T-helper 1 cell (primary cell): ENCODE measurements at places on chromosomes 2 and 18.

DNA sequence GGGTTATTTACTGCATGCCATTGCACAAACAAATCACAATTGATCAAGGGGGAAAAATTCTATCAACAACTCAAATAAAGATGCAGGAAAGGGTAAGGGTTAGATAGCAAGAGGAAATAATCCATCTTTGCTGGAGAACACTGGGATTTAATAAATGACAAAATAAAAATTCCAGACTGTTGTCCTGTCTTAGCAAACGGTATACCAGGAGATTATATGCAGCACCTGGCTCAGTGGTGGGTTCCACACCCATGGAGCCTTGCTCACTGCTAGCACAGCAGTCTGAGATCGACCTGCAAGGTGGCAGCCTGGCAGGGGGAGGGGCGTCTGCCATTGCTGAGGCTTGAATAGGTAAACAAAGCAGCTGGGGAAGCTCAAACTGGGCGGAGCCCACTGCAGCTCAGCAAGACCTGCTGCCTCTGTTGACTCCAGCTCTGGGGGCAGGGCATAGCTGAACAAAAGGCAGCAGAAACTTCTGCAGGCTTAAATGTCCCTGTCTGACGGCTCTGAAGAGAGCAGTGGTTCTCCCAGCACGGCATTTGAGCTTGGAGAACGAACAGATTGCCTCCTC is 296.5 kb upstream of the THSD7B start:
- DNase-seq, result no peak

DNA sequence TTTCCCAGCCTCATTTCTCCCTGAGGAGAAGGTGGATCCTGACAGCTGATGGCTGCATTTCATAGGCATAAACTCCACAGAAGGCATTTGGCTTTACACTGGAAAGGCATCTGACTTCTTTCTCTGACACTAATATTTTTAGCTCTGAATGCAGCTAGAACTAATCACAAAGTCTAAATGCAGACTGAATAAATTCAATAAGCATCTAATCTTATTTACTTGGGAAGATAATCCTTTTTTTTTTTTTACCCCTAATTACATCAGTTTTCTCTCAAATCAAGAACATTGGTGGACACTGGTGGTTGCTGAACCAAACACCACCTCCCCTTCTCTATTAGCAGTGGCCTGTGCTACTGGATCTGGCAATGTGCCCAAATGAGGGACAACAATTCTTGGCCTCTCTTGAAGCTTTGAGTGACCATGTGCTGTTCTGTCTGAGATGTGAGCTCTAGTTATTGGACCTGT is 50.9 kb upstream of the CD226 start:
- no peak for DNase-seq

DNA sequence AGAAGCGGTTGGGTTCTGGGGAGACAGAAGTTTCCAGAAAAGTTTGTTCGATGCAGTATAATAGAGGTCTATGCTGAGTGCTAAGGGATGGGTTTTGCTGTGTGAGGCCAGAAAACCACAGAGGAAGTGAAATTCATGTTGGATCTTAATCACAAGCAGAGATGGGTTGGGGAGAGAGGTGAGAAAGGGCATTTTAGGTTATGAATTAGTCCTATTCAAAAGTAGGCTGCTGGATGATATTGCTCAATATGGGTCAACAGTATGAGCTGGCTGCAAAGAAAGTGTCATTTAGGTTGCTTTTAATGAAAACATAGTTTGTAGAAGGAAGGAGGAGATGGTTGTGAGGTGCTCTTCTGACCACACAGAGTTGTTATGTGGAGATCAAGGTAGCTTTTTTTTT is 118.8 kb upstream of the LHCGR start:
- no peak for DNase-seq

DNA sequence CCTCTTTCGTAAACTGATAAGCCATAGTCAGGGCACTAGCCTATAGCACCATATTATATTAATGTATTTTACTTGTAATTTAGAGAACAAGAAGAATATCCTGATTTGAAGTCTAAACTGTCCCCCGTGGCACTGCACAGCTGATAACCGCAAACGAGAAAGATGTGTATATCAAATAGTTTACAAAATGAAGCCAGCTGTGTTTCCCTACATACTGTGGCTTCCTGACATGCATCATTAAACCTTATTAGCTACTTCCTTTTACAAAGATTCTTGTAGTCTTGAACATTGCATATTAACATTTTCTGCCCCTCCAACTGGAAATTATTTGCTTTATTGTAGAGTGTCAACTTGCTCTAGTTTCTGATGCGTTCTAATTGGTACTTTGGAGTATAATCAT is 153.5 kb upstream of the NFATC1 start:
- DNase-seq, result no peak

DNA sequence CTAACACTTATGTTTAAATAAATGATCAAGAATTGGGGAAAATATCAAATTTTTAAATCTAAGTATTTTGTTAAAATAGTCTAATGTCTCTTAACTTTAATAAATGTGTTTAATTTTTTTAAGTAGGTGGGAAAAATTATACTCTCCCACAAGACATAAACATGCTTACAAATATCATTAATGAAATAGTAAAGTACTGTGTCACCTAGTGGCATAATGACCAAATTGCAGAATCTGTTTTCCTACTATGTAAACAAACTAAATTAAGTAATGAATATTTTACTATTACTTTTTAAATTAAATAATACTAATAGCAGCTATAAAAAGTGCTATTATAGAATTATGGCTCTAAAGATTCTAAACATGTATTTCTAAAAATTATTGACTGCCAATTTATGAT is 52.0 kb upstream of the CHAC2 start:
- no peak for DNase-seq
